ENCODE measurements at places on chromosomes 12 and 14.

- DNase-seq: no peak
Observed at GRCh38 chr14:38238878-38239277, 17.0 kb downstream of the CLEC14A start.

- DNase-seq: no peak
Observed at GRCh38 chr14:70915415-70915814, 8.2 kb downstream of the PCNX1 start.

GRCh38 chr14:100781952-100782351, 44.0 kb upstream of the MEG3 start:
- no peak for DNase-seq

- DNase-seq: peak; percentile 90
Observed at GRCh38 chr12:89353823-89354611, 1.7 kb upstream of the DUSP6 start.

GRCh38 chr12:116313194-116313927, 35.9 kb upstream of the MED13L start:
- DNase-seq: no peak

GRCh38 chr12:87953256-87953860, 75.8 kb downstream of the C12orf50 start:
- peak; percentile 49 for DNase-seq

DNA sequence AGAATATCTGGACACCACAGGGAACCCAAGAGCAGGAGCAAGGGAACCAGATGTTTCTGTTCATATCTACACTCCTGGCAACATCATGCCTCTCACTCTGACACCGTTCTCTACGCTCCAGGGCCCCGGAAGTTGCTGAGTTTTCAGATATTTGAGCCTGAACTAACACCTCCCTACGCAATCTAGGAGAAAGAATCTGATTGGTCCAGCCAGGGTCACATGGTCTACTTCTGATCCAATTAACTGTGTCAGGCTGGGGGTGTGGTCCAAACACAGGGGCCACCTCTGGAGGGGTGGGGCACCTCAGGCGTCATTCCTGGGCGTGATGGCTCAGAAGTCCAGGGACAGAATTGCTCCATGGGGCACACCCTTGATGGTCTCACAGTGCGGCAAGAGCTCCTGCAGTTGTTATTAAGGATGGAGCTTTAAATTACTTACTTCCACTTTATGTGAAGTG, 165.5 kb downstream of the PTPN11 start:
- DNase-seq: peak; percentile 9

- no peak for DNase-seq
Observed at GRCh38 chr14:26163761-26164160, 434.1 kb downstream of the NOVA1 start.

- DNase-seq: no peak
Observed at GRCh38 chr12:98606359-98606988, 13.0 kb downstream of the SLC25A3 start.

DNA sequence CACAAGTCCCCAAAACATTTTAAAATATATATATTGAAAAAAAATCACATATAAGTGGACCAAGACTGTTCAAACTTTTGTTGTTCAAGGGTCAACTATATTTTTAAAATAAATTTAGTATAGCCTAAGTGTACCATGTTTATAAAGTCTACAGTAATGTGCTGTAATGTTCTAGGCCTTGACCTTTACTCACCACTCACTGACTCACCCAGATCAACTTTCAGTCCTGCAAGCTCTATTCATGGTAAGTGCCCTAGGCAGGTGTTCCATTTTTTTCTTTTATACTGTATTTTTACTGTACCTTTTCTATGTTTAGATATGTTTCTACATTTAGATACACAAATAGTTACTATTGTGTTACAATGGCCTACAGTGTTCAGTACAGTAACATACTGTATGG, 23.4 kb upstream of the TMTC1 start:
- peak; percentile 44 for DNase-seq

- DNase-seq: no peak
Observed at GRCh38 chr14:57392830-57393229, 2.4 kb downstream of the NAA30 start.

- DNase-seq: no peak
Observed at GRCh38 chr14:22517117-22517720, 71.8 kb downstream of the DAD1 start.

- DNase-seq: no peak
Observed at GRCh38 chr14:33363682-33364081, 425.0 kb downstream of the NPAS3 start.

GRCh38 chr14:46378248-46378647, 273.3 kb downstream of the RPL10L start:
- DNase-seq: no peak
